Activated naive CD4-positive, alpha-beta T cell treated with Interleukin-2 at 50 U/mL for 16 hours (primary cell): ENCODE measurements at places on chromosomes 1 and 21.

- no peak for DNase-seq
Measured at GRCh38 chr1:202762019-202762418, 46.2 kb downstream of the KDM5B start.

- no peak for DNase-seq
Measured at GRCh38 chr1:16321176-16321867, 31.0 kb downstream of the FBXO42 start.

DNA sequence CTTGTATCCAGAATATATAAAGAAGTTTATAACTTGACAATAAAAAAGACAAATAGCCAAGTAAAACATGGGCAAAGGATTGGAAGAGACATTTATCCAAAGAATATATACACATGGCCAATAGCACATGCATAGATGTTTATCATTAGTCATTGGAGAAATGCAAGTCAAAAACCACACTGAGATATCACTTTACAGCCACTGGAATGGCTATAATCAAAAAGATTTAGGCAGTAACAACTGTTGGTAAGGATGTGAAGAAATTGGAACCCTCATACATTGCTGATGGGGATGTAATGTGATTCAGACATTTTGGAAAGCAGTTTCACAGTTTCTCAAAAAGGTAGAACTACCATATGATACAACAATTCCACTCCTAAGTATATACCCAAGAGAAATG lies 51.1 kb downstream of the SLC44A5 start:
- DNase-seq, result no peak

GRCh38 chr21:21159253-21159899 lies 161.2 kb downstream of the NCAM2 start:
- no peak for DNase-seq

DNA sequence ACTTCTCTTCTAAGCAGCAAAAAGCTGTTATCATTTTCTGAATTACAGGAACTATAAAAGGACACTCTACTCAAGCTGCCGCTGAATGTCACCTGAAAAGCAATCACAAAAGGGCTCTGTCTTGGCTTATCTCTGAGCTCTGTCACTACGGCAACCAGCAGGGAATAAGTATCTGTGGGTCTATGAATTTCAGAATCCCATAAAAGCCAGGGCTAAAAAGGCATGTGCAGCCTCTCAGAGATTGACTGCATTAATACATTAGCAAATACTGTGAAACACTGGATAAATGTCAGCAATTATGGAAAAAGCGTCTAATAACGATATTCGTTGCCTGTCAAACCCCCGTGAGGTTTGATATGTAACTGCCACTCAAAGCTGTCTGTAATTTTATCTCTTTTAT lies 210.2 kb upstream of the DMRTA2 start:
- no peak for DNase-seq

- DNase-seq, result no peak
Measured at GRCh38 chr1:187513190-187513589, 684.4 kb downstream of the PLA2G4A start.

- peak; percentile 27 for DNase-seq
Measured at GRCh38 chr1:6889875-6890480, 104.7 kb downstream of the CAMTA1 start.
